NCI-H526 (cell line): ENCODE measurements at places on chromosomes 1 and 21.

- no peak for DNase-seq
These were observed 4.6 kb upstream of the NAXE start for GRCh38 chr1:156586892-156587477.

DNA sequence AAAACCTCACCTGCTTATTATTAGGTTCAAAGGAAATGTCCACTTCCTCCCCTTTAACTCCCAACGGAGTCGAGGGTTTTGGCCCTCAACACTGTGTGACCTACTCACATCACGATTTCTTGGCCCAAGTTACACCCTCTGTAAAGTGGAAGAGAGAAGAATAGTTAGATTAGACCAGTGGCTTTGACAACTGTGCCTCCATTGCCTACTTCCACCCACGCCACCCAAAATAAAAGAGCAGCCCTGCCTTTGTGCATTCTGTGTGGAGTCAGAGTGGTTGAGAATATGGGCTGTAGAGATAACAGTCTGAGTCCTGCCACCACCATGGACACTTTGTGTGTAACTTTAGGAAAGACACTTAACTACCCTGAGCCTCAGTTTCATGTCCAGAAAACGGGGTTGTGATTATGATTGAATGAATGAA is 4.1 kb upstream of the HDGF start:
- no peak for DNase-seq

- no peak for DNase-seq
These were observed 77.0 kb downstream of the ZMYM4 start for GRCh38 chr1:35345439-35345981.

DNA sequence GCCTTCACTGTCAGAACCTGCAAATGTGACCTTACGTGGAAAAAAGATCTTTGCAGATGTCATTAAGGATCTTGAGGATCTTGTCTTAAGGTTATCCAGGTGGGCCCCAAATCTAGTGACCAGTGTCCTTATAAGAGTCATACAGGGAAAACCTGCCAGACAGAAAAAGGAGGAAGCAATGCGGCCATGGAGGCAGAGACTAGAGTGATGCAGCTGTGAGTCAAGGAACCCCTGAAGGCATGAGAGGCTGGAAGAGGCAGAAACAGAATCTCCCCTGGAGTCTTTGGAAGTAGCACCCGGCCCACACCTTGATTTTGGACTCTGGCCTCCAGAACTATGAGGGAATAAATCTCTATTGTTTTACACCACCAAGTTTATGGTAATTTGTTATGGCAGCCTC is 36.5 kb upstream of the DNASE2B start:
- DNase-seq = no peak

DNA sequence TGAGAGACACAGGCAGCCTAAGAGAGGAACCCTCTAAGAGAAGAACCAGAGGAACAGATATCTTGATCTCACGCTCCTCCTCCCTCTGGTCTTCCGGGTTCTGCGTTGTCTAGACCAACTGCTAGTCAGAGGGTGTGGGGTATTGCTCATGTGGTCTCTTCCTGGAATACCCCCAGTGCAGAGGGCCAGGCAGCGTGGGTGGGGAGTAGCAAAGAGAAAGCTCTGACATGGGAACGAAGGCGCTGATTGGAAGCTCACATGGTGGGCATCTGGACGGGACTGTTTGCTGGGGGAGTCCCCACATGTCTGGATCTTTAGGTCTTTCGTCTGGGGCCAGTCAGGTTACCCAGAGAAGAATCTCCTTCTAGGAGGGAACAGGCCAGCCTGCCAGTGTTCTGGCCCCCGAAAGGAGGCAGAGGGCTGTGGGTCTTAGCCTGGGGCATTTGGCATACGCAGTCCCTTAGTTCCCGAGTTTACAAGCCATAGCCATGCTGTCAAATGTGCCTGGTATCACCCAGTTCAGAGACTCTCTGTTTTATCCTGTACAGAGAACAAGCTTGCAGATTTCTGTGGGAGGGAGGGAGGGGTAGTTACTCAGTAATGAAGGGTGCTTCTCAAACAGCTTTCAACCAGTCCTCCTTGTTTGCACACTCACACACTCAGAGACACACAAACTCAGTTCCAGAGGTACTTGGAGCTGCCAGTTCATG is 18.3 kb upstream of the IL6R start:
- no peak for DNase-seq

DNA sequence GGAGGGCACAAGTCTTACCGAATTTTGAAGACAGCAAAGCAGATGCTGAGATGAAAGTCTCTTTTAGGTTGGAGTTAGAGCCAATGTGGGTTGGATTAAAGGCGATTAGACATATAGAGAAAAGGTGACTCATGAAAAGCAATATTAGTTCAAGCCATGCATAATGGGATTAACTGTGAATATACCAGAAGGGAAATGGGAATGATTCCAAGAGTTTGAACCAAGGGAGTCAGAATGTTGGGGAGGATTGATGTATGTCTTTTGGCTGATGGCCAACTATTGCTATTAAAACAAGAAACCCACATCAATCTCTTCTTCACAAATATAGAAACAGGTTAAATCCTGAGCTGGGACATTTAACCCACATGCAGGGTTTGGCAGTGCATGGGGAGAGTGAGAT is 1.2 kb downstream of the HMGCS2 start:
- no peak for DNase-seq

DNA sequence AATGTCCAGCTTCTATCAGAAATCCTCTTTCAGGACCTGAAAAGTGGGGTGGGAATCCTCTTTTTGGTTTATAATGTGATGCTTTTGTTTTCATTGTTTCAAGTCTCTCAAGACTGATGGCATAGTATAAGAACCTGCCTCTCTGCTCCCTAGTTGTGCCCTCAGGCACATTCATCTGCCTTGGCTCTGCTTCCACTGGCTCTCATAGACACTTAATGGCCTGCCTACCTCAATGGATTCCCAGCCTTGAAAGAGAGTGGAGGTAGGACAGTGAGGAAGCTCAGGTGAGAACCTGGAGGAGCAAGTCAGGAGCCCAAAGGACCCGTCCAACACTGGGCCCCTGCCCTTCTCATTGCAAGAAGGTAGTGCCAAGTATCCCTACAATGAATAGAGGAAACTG is 4.8 kb downstream of the TTLL7 start:
- DNase-seq = no peak

- DNase-seq = no peak
These were observed 7.8 kb upstream of the GBP2 start for GRCh38 chr1:89133747-89134146.

- DNase-seq = no peak
These were observed 16.8 kb downstream of the CR2 start for GRCh38 chr1:207470927-207471326.
